Left ventricle myocardium superior (tissue), 1 donor: ENCODE measurements at places on chromosomes 11 and 22. TPM values are rescaled to one million over a fixed set of nuclear protein-coding genes. Genes with fewer than 3 reads are reported as not detected.

DNA sequence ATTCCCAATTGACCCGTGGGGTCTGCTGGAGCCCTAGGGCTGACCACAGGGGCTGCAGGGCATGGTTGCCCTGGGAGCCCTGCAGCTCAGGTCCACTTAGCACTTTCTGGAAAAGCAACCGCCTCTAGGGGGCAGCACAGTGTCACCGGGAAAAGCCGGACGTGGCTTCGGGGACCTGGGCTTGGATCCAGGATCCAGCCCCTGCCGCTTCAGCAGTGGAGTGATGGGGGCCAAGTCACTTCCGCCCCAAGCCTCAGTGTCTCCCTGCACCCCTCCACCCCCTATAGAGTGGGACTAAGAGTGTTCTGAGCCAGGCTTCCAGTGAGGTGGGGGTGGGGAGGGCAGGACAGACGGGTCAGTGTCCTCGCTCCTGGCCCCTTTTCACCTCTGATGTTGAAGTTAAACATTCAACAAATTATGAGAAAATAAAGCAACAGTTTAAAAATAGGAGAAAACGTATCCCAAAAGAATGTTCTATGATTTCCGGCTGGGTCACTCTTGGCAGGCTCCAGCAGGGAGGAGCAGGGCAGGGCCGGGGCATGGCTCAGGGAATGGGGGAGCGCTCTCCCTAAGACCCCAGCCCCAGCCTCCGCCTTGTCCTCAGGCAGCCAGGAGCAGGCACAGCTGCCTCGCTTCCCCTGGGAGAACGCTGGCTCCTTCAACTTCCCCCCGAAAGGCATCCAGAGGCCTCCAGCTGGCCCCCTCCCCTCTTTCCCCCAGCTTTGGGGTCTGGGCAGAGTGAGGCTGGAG is 96.5 kb upstream of the FGF3 start:
- DNase-seq, result peak; percentile 91

The OR52E1 gene
- not detected for total RNA-seq

- no peak for DNase-seq
Measured at GRCh38 chr11:90391756-90392155, 168.9 kb upstream of the CHORDC1 start.

- DNase-seq, result no peak
Measured at GRCh38 chr11:105491394-105491793, 118.5 kb upstream of the GRIA4 start.

DNA sequence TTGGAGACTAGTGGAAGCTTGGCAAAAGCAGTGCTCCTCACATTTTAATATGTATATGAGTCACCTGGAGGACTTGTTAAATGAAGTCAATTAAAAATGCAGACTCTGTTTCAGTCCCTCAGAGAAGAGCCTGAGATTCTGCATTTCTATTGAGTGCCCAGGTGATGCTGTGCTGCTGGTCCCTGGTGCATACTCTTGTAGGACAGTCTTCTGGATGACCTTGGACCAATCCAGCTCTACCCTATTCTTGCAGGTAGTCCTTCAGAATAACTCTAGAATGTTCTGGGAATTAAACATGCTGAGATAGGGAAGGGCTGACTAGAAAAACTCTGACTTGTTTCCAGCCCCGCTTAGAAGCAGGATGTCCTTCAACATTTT is 115.9 kb downstream of the CASP12 start:
- no peak for DNase-seq

GRCh38 chr11:102632026-102632425 is 6.9 kb upstream of the MMP20 start:
- no peak for DNase-seq

The OR4D5 gene
- not detected for total RNA-seq

DNA sequence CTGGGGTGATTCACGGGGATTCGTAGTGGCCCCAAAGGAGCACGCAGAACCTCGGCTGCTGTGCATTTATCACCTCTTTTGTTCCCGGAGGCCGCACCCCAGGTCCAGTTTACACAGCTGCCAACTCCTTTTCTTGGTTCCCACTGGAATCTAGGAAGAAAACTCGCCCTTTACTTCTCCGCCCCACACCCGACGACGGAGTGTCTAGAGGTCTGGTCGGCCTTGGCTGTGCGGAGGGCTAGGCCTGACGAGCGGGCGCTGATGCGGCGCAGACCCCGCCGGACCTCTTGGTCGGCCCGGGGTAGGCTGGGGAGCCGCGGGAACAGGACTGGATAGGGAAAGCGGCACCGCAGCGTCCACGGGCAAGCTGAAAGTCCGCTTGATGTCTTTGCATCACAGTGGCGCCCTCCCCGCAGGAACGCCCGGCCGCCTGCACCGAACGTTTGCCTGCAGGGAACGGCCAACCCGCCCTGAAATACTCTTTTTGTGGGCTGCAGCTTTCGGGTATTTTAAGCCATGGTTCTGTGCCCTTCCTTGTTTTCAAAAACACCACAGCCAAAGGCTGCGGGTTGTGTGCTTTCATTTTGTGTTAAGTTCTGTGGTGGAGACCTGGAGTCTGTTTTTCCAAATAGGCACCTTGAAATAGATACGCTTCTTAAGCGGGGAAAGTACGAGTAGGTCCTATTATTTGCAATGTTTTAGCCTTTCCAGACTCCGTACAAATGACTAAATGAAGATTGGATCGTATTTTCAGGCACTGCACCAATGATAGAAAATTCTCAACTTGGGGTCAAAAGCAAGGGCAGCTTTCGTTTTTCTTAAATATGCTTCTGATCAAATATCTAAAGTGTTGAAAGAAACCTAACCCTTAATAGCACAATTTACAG is 829 bp upstream of the ZBED5 start:
- DNase-seq, result peak; percentile 83

The MED17 gene
- 20.3 TPM for total RNA-seq

The MAPK8IP1 gene
- total RNA-seq, result 4.4 TPM

- no peak for DNase-seq
Measured at GRCh38 chr11:61659413-61660196, 20.6 kb upstream of the DAGLA start.

DNA sequence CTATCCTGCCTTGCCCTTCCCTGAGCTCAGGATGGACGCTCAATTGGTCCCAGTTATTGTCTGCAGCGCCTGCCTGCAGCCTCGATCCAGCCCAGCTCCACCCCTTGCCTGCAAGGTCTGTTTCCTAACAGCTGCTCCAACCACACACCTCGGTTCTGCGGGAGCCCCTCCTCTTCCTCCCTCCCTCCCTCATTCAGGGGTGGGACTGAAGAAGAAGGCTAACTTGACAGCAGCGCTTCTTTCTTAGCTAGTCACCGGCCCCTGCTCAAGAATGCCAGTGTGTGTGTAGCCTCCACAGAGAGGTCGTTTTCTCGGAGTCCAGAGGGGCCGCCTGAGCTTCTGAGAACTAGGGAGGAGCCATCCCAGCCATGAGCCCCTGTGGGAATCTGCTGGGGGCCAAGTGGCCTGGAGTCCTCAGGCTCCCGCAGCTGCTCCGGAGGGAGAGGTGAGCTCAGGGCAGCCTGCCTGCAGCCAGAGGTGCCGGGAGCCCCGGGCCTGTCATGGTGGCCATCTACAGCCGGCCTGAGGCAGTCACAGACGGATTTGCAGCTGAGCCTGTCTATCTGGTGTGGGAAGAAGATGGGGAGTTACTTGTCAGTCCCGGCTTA is 36.1 kb downstream of the LIMK2 start:
- DNase-seq, result peak; percentile 77

The RASL10A gene
- 1.2 TPM for total RNA-seq

DNA sequence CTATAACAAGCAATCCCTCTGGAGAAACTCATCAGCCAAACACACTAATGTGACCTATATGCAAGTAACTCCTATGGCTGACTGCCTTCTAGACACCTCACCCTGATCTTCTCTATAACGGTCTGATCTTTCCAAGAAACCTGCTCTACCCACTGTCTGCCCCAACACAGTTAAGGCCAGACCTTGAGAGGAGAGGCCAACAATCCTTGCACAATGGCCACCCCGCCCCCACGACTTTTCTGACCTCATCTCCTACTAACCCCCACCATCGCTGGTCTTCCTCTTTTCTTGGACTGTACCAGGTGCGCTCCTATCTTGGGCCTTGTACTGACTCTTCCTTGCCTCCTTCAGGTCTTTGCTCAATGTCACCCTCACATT is 12.5 kb downstream of the HIRA start:
- no peak for DNase-seq

- peak; percentile 28 for DNase-seq
Measured at GRCh38 chr11:454801-455565, 4.9 kb downstream of the PTDSS2 start.

DNA sequence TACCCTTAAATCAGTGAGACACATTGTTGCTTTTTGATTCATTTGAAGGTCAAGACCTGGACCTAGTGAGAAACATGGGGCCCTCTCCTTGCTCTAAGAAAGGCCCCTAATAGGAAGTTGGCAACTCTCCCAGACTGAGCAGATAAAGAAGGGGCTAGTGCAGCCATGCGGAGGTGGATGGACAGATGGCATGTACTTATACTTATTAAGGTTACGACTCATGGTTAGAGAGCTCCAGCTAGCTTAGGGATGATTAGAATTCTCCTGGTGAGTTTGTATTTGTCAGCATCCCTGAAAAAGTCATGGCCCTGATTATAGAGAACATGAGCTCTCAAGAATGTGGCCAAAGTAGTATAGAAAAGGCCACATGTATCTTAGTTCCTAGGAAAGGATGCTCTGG is 112.1 kb upstream of the BDNF start:
- no peak for DNase-seq

DNA sequence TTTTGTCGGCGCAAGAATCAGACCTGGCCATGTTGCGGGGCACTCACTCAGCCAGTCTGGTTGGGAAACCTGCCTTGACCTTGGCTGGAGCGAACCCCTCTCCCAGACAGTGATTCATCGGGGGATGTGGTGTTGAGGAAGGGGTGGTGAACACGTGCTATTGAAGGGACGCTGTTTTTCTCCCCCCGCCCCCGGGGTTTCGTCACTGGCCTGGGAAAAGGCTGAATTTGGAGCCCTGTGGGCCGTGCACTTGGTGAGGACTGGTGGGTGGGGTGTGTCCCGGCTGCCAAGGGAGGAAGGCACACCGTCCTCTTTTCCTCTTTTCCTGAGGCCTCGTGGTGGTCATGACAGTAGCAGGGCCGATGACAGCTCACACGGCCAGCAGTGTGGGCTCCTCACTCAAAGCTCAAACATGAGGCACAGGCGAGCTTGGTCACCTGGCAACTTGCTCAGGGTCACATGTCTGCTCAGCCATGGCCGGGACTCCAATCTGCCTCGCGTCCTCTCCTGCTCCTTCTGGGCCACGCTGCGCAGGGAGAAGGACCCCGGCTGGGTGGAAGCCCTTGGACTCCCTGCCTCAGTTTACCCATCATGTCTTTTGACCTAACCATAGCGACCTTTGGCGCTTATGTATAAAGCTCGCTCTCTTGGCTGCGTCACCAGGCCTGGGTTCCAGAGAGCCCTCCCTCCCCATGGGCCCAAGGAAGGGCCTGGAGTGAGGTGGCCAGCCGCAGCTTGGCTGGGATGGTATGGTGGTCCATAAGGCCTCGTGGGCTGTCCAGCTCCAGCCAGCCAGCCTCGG is 49.4 kb downstream of the SMIM38 start:
- no peak for DNase-seq

DNA sequence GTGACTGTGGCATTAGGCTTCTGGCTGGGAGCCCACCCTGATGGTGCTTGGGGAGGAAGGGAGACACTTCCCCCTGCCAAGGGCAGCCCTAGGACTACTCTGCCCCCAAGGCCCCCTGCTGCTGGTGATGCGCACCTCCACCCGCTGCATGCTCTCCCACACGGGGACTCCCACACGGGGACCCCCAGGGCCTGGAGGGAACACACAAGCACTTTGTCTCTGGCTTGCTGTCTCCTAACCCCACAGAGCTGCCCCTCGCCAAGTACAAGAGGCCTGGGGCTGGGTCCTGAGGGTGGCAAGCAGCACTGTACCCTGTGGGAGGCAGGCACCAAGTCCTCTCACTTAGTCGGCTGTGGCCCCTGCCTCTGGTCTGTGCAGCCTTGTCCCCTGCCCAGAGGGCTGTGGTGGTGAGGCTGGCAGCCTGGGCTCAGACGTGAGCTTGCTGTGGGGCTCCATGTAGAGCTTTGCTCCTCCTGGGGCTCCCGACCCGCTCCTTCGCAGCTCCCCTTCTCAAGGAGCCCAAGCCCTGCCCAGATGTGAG is 7.9 kb downstream of the LRRC75B start:
- no peak for DNase-seq

DNA sequence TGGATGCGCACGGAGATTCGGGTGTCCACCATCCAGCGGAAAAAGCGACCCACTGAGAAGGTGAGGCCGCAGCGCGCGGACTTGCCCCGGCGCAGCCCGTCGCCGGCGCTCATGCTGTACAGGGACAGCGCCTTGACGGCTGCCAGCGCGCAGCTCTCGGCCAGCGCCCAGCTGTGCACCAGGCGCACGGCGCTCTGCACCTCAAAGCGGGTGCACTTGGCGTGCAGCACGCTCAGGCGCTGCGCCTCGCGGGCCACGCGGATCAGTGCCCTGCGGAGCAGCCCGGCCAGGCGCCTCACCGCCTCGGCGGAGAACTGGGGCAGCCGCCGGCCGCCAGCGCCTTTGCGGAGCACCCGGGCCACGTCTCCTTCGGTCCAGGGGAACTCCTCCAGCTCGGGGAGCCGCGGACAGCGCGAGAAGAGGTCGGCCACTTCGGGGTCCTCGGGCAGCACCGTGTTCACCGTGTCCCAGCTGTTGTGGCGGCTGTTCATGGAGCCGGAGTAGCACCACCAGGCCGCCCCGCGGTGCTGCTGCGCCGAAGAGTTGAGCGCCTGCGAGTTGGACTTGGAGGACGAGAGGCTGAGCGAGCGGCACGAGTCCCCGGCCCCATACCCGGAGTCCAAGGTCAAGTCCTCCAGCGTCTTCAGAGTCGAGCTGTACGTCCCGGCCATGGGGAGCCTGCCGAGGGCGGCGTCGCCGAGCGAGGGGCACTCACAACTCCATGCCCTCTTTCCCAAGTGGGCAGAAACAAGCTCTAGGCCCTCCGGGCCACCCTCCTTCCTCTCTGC is 703 bp downstream of the ABTB2 start:
- peak; percentile 83 for DNase-seq

The FIBP gene
- 44.9 TPM for total RNA-seq

DNA sequence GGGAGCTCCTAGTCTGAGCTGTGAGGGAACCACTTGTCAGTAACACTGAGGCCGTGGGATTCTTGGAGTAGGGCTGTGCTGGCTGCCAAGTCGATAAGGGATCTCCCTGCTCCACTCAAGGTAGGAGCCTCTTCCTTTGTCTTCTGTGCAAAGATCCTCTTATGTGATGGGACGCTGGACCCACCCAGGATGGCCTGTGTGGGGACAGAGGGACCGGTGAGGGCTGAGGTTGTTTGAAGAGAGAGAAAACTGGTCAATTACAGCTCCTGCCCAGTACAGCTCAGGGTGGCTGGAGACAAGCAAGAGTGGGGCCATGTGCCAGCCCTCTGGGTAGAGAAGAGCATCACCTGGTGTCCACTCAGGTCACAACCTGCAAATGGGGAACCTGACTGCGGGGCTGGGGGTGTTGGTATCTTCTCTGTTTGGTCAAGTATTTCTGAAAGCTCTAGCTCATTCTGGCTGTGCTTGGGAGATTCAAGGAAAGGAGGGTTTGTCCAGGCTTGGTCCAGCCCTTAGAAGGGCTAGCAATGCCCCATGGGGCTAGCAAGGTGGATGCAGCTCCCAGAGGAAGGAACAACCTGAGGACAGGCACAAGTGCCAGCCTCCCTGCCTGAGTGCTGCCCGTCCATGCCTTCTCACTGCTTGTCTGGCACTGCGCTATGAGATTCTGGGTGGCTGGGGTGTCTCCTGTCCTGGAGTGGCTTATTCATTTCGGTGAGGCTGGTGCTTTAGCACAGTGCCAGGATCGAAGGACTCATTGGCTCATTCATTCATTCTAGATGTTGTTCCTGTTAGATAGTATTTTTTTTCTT is 27.6 kb upstream of the BAIAP2L2 start:
- DNase-seq, result no peak
